ENCODE measurements at places on chromosomes 3 and 15.

- DNase-seq: no peak
Measured at GRCh38 chr15:35308802-35309201, 223.7 kb upstream of the NANOGP8 start.

- no peak for DNase-seq
Measured at GRCh38 chr3:152593242-152593641, 241.7 kb upstream of the P2RY1 start.

DNA sequence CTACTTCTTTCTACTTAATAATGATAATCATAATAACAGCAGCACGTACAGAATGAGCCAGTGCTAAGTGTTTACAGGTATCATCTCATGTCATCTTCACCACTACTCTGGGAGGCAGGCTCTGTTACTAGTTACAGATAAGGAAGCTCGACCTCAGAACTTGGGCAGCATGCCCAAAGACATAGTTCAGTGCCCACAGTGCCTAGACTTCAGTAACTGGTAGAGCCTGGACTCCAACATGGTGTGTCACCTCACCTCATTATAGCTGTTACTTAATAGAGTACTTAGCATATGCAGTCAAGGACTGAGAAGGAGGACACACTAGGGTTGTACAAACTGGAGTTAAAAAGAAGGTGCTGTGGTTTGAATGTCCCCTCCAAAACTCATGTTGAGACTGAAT is 7.6 kb downstream of the GADL1 start:
- no peak for DNase-seq

DNA sequence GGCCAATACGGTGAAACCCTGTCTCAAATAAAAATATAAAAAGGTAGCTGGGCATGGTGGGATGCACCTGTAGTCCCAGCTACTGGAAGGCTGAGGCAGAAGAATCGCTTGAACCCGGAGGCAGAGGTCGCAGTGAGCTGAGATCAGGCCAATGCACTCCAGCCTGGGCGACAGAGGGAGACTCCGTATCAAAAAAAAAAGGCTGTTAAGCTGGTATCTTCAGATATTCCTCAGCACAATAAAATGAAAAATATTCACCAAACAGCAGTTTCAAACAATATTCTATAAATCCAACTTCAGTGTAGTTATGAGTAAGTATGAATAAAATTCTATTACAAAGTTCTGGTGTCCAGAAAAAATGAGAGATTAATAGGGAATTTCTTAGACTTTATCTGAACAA is 14.2 kb downstream of the DENND4A start:
- DNase-seq: no peak

- DNase-seq: no peak
Measured at GRCh38 chr3:108031895-108032294, 58.9 kb downstream of the CD47 start.

- peak; percentile 84 for DNase-seq
Measured at GRCh38 chr15:78944669-78945407, at the start of gene CTSH. Gene CTSH (minus strand): TSS chr15:78945046. CDS start chr15:78944981, 65 bp downstream.

DNA sequence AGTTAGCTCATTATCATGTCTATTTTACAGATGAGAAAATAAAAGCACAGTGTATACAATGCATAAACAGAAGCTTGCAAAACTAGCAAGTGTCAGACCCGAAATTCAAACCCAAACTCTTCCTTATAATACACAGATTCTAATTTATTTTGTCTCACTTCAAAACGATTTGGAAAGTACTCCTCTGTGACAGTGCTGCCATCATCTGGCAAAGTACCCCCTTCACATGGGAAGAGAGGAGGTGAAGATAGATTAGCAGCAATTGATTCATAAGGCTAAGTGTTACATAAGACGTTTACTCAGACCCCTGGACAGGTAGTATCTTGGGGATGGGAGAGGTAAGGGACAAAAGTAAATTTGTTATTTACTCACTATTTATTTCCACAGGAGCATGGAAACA is 744.0 kb upstream of the SGO1 start:
- no peak for DNase-seq

GRCh38 chr15:60635507-60636352 is 156.8 kb upstream of the ICE2 start:
- no peak for DNase-seq

- DNase-seq: no peak
Measured at GRCh38 chr3:35263477-35263876, 375.8 kb upstream of the ARPP21 start.

GRCh38 chr3:185983495-185984141 is 45.8 kb upstream of the TRA2B start:
- DNase-seq: peak; percentile 52

DNA sequence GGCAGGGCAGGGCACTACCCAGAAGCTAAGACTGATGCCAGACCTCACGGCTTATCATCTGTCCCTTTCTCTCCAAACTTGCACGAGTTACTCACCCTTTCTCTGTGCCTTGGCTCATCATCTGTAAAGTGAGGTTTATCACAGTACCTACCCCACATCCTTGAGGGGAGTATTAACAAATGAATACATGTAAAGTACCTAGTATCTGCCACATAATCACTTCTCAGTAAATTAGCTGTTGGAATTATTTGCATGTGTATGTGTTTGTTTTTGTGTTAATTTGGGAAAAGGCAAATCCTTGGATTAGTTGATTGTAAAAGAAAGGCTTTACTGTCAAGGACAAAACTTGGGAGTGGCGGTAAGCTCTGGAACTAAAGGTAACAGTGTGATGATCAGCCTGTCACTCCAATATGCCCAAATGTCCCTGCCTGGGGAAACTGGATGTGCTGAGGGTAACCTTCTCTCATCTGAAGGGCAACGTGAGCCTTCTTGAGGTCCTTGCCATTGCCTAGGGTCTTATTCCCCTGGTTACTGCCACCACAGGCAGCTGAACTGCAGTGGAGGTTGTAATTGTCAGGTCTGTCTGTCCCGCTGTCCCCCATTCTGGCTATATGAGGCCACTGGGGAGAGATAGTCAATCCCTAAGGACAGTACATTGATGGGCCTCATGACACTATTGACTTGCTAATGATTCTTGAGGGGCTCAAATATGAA is 269.4 kb downstream of the CLSTN2 start:
- DNase-seq: no peak

GRCh38 chr3:113890256-113890900 is 51.8 kb downstream of the GRAMD1C start:
- DNase-seq: no peak

DNA sequence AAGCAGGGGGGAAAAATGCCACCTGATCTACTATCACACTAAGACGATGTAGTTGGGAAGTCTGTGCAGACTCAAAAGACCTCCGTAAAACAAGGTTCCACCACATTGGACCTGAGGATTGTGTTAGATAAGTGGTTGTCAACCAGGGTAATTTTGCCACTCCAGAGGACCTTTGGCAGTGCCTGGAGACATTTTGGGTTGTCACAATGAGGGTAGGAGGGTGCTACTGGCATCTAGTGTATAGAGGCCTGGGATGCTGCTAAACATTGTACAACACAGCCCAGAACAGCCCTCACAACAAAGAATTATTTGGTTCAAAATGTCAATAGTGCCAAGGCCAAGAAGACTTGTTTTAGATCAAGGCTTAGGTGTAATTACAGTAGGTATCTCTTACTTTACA is 14.6 kb upstream of the ZBED2 start:
- no peak for DNase-seq

DNA sequence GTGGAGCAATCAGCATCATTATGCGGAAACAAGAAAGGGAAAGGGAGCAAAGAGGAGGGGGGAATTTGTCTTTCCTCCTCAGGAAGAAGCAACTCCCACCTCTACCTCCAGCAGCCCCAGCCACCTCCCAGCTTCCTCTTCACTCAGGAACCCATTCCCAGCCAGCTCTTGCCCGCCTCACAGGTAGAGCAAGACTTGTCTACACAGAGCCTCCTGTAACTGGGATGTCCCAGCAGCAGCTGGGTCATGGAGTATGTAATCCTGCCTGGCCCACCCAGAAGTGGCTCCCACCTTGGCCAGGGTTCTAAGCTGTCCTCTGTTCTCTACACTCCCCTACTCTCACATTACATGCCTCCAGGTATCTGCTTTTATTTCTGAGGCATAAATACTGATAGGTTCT is 14.0 kb downstream of the IGDCC3 start:
- no peak for DNase-seq

GRCh38 chr3:84881288-84881687 is 77.5 kb upstream of the CADM2 start:
- DNase-seq: no peak

DNA sequence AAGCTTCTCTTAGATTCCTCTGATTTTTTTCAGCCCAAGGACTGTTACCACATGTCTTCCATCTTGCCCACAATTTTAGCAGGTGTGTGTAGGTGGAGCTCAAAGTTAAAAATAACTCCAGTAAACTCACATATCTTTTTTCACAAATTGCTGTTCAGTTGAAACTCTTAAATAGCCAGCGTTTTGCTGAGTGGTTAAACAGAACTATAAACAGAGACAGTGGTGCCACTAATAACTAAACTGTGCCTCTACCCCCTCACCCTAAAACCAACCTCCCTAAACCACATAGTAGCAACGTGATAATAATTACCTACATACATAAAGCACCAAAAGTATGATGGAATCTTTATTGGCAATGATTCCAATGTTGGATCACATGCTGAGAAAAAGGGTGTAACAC is 525.1 kb downstream of the PDCD6IP start:
- DNase-seq: no peak

GRCh38 chr3:150544726-150545125 is 1.6 kb downstream of the SERP1 start:
- DNase-seq: no peak

DNA sequence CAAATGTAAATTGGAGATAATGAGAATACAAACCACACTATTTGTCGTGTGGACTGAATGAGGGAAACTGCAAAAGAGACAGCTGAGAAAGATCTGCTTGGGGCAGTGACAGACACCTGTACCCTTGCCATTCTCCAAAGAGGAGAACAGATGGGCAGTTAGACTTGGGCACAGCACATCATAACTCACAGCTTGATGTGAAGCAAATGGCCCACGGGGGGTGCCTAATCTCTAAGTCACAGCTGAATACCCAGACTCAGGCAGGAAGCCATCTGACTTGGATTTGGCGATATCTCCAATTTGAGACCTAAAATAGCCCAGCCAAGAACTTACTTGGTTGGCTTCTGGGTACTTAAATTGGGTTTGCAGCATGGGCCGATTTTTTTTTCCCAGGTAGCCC is 10.0 kb upstream of the SLC6A11 start:
- DNase-seq: no peak

GRCh38 chr3:44033123-44033522 is 208.6 kb upstream of the TOPAZ1 start:
- DNase-seq: no peak

GRCh38 chr3:62252438-62253157 is 120.8 kb downstream of the FEZF2 start:
- no peak for DNase-seq

GRCh38 chr3:180295811-180296210 is 259.1 kb upstream of the PEX5L start:
- no peak for DNase-seq

- peak; percentile 15 for DNase-seq
Measured at GRCh38 chr15:69578787-69579583, 126.4 kb downstream of the RPLP1 start.

DNA sequence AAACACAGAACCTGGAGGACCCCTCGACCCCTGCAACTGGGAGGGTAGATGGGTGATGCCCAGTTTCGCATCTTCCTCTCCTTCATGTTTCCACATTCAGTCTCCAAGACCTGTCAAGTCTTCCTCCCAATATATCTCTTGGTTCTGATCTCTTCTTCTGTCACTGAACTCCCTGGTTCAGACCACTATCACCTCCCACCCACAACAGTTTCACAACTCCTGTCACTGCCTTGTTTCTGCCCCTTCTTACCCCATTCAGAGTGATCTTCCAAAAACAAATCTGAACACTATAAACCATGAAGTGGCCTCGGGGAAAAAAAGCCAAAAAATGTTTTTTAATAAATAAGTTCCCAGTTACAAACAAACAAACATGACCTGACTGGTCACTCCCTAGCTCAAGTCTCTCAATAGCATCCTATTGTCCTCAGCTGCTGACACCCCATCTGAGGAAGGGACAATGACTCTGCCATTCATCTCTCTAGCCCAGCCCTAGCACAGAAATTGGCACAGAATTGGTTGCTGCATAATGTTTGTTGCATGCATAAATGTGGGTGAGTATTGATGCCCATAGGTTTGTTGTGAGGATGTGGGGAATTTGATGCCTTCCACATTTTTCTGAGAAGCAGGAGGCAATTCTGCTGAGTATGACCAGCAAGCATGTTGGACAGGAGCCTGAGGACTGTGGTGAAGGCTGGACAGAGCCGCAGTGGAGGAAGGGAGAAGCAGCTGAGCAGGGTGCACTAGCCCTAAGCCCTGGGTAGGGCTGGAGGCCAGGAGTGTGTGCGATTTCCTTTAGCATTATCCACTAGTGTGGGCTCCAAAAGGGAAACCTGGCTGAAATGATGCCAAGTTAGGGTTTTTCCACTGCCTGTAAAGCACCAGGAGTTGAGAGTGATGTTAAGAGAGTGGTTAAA is 12.2 kb upstream of the XYLB start:
- no peak for DNase-seq

- DNase-seq: no peak
Measured at GRCh38 chr3:4313606-4314293, 10.6 kb downstream of the SETMAR start.

DNA sequence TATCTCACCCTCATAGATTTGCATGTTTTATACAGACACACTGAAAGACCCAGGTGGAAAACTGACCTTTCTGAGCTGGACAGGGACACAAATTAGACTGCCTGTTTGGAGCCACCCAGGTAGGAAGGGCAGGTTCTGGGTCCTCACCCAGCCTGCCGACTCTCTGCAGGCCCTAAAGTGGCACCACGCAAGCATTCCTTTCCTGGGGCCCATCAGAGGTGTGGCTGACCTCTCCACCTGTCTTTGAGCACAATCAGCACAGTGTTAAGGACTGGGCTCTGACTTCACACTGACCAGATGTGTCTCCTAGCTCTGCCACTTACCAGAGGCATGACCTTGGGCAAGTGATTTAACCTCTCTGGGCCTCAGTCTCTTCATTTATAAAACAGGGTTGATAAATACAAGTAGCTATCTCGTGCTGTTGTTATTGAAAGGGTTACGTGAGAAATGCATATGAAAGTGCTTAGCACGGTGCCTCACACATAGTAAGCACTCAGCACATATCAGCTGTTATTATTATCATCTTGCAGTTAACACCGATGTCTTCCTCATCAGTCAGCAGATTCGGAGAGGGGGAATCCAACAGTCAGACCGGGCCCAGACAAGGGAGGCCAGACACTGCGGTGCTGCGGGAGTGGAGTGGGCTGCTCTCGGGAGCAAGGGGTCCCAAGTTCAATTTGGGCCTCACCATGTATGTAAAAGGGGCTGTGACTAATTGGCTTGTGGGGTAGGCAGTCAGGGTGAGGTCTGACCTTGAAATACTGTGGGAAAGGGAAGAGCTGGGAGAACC is 2.0 kb upstream of the TBC1D2B start:
- DNase-seq: no peak

DNA sequence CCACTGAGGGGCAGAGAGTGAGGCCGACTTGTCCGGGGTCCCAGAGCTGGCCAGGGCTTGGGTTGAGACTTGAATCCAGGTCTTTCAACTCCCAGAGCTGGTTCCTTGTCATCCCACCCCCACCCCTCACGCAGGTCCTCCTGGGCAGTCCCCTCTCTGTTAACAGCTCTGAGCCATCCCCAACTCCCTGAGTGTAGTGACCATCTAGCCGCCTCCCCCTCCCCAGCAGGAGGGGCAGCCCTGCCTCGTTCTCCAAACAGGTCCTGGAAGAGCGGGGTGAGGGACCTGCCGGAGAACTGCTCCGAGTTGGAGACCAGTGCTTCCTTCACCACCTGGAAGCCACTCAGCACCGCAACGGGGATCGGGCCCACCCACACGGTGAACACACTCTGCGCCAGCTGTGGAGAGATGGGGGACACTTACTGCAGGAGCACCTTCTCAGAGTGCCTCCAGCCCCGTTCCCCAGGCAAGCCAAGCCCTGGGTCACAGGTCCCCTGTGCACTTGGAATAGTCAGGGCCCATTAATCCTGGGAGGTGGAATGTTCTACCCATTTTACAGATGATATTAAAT is 24.4 kb upstream of the PARL start:
- DNase-seq: no peak

All from CD4-positive, alpha-beta T cell treated with Interleukin-1 beta for 1 hour (primary cell).